ENCODE measurements at places on chromosomes 6 and 20.

DNA sequence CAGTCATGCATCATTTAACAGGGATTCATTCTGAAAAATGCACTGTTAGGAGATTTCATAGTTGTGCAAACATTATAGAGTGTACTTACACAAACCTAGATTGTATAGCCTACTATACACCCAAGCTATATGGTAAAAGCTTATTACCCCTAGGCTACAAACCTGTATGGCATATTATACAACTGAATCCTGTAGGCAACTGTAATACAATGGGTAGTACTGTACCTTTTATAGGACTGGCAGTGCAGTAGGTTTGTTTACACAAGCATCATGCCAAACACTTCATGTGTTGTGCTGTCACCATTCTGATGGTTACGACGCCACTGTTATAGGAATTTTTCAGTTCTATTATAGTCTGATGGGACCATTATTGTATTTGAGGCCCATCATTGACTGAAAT, 39.3 kb upstream of the KHDC1 start:
- no peak for DNase-seq

- no peak for DNase-seq
Observed at GRCh38 chr6:113662688-113663333, 194.3 kb upstream of the MARCKS start.

GRCh38 chr20:17748279-17748678, 48.5 kb downstream of the BANF2 start:
- no peak for DNase-seq

GRCh38 chr20:51554538-51555165, 12.1 kb upstream of the NFATC2 start:
- no peak for DNase-seq

GRCh38 chr6:167860550-167861226, 34.0 kb downstream of the AFDN start:
- DNase-seq: no peak

DNA sequence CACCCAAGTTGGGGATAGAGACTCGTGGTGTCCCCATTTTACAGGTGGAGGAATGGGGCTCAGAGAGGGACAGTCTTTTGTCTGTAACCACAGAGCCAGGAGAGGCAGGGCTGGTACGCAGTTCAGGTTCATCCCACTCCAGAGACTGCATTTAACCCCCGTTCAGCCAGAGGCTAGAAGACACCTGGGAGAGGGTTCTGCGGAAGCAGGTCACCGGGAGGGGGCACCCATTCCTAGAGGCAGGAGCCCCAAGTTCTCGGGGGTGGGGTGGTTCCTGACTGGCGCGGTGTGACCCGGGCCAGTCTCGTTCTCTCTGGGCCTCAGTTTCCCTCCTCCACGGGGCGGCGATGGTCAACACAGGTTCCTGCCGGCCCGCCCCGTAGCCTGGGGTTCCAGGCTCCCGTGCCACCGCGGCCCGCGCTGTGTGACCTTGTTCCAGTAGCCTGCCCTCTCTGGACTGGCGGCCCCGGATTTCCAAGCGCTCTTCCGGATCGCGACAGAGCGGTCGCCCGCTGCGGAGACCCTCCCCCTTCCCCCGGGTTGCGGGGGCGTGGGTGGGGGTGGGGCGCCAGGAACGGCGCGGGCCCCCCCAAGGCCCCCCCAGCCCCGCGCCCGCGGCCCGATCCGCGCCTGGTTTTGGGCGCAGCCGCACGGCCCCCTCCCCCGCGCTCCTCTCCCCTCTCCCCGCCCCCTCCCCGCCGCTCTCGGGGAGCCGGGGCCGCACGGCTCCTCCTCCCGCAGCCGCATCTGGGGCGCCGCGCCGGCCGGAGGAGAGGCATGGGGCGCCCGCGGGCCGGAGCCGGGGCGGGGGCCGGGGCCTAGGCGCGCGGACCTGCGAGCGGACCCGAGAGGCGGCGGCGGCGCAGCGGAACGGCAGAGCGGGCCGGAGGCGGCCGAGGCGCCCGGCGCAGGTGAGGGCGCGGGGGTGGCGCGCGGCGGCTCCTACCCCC, at the start of gene DLGAP4:
TSS of gene DLGAP4 (plus strand) at position 738 of the 950 bp plus-strand sequence. CDS start 125,379 bp downstream, outside the sequence.
- DNase-seq: no peak

DNA sequence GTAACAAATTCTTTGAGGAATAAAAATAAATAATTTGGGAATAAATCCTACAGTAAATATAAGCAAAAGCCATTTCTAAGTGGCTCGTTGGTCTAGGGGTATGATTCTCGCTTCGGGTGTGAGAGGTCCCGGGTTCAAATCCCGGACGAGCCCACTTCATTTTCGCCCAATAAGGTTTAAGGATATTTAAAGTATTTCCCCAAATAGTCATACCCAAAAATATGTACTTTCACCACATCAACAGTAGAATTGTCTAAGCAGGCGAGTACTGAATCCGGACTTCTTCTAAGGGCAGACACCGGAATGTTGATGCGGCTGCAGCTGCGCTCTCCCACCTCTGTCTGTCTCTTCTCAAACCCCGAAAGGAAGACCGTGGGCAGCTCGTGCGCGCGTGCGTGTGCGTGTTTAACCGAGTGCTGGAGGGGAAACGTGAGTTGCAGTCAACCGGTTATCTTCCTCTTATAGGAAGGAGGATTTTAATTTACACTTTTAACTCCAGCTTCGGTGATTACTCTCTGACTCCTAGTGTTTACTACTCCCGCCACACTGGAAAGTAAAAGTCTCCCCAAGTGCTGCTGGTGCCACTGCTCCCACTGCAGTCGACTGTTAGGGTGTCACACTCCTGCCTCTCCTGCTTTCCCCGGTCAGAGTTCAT, 155.7 kb upstream of the PRSS16 start:
- peak; percentile 85 for DNase-seq

DNA sequence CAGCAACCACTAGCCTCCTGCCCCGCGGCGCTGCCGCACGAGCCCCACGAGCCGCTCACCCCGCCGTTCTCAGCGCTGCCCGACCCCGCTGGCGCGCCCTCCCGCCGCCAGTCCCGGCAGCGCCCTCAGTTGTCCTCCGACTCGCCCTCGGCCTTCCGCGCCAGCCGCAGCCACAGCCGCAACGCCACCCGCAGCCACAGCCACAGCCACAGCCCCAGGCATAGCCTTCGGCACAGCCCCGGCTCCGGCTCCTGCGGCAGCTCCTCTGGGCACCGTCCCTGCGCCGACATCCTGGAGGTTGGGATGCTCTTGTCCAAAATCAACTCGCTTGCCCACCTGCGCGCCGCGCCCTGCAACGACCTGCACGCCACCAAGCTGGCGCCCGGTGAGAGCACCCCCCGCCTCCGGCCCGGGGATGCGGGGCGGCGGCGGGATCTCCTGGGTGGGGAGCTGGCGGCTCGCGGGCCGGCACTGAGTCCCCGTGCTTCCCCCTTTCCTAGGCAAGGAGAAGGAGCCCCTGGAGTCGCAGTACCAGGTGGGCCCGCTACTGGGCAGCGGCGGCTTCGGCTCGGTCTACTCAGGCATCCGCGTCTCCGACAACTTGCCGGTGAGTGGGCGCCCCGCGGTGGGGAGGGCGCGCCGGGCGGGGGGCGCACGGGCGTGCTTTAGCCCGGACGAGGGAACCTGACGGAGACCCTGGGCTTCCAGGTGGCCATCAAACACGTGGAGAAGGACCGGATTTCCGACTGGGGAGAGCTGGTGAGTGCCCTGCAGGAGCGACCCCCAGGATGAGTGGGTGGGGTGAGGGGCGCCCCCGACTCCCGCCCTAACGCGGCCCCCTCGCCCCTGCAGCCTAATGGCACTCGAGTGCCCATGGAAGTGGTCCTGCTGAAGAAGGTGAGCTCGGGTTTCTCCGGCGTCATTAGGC, 585 bp downstream of the PIM1 start:
- DNase-seq: no peak

GRCh38 chr20:63740627-63741353, 1.2 kb downstream of the SLC2A4RG start:
- peak; percentile 64 for DNase-seq

GRCh38 chr6:13251242-13251641, 77.1 kb downstream of the TBC1D7 start:
- no peak for DNase-seq

All from DMS 273 treated with DMSO at 0.1 percent for 48 hours (cell line).